ENCODE measurements at places on chromosomes 11 and 22.

- DNase-seq = no peak
These were observed 2.4 kb downstream of the TEF start for GRCh38 chr22:41384128-41384527.

DNA sequence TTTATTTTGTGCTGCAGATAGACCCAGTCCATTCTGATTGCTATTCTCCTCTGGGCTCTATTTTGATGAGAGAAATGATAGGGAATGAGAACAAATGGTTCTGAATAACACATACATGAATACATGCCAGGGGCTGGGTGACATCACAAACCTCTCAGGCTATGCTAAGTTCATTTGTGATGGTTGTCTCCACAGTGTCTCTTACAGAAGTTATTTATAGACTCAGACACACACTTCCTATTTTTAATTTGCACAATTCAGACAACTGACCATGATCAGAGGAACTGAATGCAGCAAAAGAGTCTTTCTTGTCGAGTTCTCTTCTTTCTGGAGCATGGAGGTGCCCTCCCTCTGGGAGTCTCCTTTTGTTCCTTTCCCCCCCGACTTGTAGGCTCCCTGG is 991.7 kb downstream of the OPCML start:
- no peak for DNase-seq

DNA sequence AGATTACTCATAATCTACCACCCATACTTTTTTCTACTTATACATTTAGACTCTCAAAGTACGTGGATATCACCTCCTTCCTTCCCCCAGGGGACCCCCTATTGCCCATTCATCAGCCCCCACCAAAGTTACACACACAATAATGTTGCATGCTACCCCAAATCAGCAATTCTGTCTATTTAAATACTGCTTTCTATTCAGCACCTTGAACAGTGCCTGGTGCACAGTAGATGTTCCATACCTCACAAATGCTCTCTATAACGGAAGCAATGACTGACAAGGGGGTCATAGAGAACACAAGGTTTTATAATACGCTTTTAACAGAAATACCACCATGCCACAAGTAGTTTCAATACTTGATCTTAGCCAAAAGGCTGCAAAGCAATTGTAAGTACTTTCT is 370.7 kb downstream of the MIAT start:
- no peak for DNase-seq

GRCh38 chr11:126400019-126400418 is 44.5 kb downstream of the ST3GAL4 start:
- no peak for DNase-seq

DNA sequence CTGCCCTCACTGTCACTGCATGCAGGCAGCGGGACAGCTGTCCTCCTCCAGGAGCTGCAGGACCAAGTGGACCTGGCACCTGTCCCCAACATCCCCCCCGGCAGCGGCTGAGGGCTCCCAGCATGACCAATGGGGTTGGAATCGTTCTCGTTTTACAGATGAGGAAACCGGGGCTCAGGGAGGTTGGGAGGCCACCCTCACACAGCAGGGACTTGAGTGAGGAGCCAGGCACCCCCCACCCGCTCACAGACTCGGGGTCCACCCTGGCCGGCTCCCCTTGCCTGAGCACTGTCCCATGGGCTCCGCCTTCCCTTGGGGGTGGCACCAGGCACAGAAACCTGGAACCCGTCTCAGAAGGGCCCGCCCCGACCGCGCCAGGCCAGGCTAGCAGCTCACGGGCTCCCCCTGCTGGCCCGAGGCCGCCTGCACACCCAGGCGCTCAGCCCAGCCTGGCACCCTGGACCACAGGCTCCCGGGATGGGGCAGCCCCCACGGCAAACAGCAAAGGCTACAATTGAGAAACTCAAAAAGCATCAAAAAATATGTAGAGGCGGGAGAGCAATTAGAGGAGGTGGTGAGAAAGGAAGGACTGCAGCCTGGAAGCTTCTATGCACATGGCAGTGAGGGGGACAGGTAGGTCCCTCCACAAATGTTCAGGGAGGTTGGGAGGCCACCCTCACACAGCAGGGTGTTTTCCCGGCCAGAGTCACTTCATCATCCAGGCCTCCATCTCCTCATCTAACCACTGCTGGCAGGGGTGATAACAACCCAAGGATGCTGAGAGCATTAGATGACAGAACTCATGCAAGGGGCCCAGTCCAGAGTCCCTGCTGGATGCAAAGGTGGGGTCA is 12.8 kb downstream of the MACROD1 start:
- DNase-seq = peak; percentile 74

GRCh38 chr22:36736701-36737320 is 33.3 kb upstream of the CACNG2 start:
- no peak for DNase-seq

DNA sequence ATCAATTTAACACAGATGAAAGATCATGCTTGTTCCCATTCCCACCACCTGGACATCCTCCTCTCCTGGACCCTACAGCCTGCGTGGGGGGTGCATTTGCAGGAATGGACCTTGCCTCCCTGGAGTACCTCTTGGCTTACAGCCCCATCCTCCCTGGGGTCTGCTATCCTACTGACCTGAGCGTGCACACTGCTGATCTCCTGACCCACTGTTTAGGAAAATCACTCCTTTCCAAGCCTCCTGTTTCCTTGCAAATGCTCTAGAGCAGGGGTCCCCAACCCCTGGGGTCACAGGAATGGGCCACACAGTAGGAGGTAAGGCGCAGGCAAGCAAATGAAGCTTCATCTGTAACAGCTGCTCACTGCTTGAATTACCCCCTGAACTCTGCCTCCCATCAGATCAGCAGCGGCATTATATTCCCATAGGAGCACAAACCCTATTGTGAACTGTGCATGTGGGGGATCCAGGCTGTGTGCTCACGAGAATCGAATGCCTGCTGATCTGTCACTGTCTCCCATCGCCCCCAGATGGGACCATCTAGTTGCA is 88.2 kb upstream of the SEPTIN5 start:
- DNase-seq = no peak

DNA sequence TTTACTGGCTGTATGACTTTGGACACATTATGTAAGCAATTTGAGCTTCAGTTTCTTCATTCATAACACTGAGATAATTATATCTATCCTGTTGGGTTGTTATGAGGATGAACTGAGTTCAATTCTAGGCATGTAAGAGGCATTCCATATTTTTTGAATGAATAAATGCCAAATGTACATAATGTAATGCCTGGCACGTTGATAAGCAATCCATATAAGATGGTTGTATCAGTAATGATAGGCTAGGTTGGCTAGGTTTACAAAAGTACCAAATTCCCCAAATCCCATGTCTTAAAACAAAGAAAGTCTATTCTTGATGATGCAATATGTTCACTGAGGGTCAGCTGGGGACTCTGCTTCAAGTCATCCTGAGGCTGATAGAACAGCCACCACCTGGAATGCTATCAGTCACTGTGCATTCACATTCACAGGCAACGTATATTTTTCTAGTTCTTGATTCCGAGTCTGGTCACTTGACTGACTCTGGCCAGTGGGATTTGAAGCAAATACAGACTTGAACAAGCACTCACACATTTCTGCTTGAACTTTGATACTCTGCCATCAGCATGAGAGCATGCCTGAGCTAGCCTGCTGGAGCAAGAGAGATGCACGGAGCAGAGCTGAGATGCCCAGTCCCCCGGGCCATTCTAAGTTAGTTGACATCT is 104.0 kb upstream of the TIMP3 start:
- no peak for DNase-seq

GRCh38 chr11:125414121-125414520 is 81.9 kb downstream of the FEZ1 start:
- no peak for DNase-seq

DNA sequence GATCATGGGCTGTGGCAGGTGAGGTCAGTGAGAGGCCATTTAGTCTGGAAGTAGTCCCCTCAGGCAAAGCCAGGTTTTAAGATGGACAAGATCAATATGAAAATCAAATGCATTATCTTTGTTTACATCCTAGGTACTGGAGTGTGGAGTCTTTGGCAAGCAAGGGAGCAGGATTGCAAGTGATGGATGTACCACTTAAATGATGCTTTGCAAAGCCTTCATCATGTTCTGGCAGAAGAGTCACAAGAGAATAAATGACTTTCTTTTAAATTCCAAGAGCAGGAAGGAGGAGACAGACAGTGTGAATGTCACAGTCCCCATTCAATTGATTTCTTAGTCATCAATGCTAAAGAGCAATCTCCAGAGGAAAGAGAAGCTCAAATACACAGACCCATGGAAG is 908.3 kb downstream of the FAM181B start:
- DNase-seq = no peak

DNA sequence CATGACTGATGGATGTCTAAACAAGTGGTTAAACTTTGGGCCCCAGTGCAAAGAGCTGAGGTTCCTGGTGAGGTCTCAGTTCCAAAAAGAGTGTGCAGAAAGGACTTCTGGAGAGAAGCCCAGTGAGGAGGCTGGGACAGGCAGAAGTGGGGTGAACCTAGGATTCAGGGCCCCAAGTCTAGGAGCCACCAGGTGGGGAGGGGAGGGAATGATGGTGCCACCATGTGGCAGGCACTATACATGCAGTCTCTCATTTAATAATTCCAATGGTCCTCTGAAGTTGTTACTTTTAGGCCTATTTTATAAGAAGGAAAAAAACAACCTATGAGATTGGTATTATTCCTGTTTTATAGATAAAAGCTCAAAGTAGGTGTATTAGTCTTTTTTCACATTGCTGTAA is 102.0 kb downstream of the INSC start:
- DNase-seq = no peak

DNA sequence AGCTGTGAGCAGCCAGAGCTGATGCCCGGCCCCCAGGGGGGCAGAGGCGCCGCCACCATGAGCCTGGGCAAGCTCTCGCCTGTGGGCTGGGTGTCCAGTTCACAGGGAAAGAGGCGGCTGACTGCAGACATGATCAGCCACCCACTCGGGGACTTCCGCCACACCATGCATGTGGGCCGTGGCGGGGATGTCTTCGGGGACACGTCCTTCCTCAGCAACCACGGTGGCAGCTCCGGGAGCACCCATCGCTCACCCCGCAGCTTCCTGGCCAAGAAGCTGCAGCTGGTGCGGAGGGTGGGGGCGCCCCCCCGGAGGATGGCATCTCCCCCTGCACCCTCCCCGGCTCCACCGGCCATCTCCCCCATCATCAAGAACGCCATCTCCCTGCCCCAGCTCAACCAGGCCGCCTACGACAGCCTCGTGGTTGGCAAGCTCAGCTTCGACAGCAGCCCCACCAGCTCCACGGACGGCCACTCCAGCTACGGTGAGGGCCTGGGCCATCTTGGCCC is 6.1 kb downstream of the CDC42EP1 start:
- DNase-seq = no peak

DNA sequence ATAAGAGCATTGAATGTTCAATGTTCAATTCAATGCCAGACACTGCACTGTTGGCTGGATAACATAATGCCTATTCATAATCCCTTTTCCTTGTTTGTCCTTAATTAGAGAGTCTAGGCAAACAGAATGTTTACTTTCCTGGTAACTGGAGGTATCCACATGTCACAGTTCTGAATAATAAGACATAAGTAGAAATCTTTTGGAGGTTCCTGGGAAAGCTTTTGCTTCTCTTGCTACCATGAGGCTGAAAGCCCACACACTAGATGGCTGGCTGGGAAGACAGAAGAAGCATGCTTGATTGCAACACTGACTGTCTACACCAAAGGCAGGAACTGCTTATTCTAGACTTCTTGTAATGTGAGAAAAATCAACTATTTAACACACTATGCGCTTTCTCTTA is 79.5 kb downstream of the GAB2 start:
- no peak for DNase-seq

GRCh38 chr11:75722669-75723042 is 5.0 kb downstream of the MOGAT2 start:
- no peak for DNase-seq
